Osteoblast (primary cell): ENCODE measurements at places on chromosomes 6 and 20.

- no peak for DNase-seq
Observed at GRCh38 chr6:158205169-158205944, 37.2 kb downstream of the GTF2H5 start.

- DNase-seq = peak; percentile 93
Observed at GRCh38 chr6:13194852-13195251, 133.5 kb downstream of the TBC1D7 start.

DNA sequence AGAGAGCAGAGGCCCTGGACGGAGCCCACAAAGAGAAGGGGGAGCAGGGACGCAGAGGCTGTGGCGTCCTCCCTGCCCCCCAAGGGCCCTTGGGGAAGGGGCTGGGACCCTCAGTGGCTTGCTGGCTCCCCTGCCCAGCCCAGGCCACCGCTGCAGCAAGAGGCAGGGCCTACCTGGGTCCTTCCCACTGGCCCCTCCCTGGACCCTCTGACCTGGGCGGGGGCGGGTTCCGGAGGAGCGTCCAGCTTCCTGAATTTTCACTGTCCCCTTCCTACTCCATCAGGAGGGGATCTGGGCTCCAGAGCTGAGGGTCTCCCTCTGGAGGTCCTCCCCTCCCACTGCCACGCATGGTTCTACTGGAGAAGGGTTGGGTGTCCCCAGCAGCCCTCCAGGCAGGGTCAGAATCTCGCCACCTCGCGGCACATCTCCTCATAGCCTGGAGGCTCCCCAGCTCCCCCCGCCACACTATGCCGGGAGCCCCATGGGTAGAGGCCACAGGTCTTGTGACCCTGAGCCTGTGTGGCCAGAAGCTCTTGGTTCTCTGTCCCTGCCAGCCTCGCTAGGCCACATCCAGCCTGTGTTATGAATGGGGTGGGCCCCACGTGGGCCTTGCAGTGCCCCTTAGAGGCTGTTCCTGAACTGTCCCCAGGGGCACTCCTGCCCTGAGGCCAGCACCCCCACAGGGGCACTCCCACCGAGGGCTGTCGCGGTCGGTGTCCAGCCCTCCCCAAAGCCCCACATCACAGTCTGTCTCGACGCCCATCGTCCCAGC lies 1.0 kb upstream of the SOX18 start:
- DNase-seq = no peak

GRCh38 chr6:112690497-112691202 lies 343.5 kb downstream of the RFPL4B start:
- DNase-seq = peak; percentile 84

DNA sequence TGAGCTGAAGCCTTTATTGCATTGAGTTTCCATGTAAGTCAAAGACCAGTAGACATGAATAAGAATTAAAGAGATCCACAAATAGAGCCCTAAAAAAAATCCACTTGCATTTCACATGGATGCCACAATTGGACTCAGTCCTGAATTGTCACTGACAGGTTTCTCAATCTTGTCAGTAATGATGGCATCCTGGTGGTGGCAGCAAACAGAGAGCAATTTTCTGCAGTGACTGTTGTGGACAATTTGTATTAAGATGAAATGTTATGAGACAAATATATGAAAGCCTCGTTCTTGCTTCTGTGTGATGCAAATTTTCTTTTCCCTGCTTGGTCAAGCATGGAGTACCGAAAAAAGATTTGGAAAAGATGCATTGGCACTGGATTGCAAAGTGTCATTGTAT lies 278.9 kb downstream of the SAMD5 start:
- DNase-seq = peak; percentile 50

DNA sequence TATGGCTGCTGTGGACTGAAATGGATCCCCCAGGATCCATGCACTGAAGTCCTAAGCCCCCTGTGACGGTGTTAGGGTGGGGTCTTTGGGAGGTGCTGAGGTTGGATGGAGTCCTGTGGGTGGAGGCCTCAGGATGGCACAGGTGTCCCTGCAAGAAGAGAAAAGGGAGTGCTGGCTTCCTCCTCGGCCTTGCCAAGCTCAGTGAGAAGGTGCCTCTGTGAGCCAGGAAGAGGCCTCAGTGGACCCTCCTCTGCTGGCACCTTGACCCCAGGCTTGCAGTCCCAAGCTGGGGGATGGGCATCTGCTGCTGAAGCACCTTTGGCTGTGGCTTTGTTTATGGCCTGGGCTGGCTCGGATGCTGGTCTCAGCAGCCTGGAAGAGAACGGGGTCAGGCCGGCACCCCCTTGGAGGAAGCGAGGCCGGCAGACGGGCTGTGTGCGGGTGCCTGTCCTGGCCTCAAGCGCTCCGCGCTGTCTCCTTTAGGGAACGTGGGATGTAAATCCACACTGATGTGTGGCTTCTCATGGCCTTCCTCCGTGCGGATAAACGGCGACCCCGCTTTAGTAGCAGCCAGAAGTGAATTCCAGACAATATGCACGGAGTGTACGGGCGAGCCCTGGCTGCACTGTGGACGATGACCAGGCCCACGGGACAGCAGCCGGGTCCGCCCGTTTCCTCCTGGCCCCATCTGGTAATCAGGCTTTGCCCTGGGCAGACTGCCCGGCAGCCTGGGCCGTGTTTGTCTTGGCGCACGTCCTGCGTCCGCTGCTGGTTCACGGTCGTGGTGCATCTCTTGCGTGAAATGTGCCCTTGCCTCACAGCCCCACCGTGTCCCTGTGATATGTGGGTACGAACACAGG lies 182.6 kb downstream of the ERMARD start:
- no peak for DNase-seq

DNA sequence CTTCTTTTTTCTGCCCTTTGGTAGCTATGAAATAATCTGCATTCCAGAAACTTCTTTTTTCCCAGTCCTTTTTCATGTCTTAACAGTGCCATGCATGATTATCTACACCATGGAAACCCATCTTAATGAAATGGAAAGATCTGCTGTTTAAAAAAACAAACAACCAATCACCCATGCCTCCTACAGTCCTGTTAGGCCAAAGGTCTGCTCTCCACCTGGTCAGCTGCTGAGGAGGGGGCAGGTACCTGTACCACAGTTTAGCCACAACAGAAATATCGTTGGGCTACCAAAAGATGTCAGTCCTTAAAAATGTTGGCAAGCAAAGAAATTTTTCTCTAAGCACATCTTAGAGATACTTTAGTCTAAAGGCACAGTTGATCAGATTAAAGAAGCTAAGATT lies 112.6 kb downstream of the SLC16A10 start:
- DNase-seq = no peak

GRCh38 chr20:50595433-50595895 lies 85.3 kb downstream of the PTPN1 start:
- peak; percentile 81 for DNase-seq

- no peak for DNase-seq
Observed at GRCh38 chr6:50724381-50725124, 11.2 kb downstream of the TFAP2D start.

DNA sequence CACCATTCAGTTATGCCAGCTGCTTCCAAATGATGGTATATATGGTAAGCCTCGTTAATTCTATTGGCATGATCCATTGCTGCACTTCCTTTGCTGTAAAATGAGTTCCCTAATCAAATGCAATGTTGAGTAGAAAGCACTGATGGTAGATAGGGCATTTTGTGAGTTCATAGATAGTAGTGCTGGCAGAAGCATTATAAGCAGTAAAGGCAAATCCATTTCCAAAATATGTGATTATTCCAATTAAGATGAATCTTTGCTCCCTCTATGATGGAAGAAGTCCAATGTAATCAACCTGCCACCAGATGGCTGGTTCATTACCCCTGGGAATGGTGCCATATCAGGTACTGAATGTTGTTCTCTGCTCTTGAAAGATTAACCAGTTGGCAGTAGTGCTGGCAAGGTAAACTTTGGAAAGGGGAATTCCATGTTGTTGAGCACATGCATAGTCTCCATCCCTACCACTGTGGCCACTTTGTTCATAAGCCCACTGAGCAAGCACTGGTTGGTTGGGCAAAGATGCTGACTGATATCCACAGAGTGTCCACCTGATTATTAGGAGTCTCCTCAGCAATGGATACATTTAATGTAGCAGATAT lies 5.6 kb upstream of the TBPL1 start:
- no peak for DNase-seq

DNA sequence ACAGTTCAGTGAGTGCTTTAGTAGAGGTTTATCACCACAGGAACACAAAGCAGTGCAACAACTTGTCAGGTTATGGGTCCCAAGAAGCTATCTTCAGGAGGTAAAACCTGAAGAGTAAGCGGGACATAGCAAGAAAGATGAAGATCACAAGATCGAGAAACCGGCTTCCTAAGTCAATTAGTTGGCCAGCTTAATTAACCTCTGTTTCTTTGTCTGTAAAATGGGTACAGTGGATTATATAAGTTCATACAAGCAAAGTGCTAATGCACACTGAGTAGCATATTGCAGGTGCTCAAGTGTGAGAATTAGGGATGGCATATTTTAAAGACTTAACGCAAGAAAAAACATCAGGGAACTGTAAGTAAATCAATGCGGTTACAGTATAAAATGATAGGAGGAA lies 12.5 kb downstream of the FBXO30 start:
- no peak for DNase-seq

DNA sequence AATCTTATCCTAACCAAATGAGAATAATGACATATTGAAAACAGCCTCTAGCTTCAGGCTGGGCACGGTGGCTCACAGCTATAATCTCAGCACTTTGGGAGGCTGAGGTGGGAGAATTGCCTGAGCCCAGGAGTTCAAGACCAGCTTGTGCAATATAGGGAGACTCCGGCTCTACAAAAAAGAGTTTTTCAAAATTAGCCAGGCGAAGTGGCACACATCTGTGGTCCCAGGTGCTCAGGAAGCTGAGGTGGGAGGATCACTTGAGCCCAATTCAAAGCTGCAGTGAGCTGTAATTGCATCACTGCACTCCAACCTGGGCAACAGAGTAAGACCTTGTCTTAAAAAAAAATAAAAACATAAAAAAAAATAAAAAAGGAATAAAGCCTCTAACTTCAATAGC lies 4.7 kb downstream of the TUBB2A start:
- no peak for DNase-seq

- no peak for DNase-seq
Observed at GRCh38 chr6:103719545-103719944, 1140.2 kb downstream of the HACE1 start.

- DNase-seq = no peak
Observed at GRCh38 chr20:40694246-40694645, 5.2 kb upstream of the MAFB start.

GRCh38 chr6:68691120-68691519 lies 56.0 kb downstream of the ADGRB3 start:
- no peak for DNase-seq
